ENCODE measurements at places on chromosomes 13 and 19.

DNA sequence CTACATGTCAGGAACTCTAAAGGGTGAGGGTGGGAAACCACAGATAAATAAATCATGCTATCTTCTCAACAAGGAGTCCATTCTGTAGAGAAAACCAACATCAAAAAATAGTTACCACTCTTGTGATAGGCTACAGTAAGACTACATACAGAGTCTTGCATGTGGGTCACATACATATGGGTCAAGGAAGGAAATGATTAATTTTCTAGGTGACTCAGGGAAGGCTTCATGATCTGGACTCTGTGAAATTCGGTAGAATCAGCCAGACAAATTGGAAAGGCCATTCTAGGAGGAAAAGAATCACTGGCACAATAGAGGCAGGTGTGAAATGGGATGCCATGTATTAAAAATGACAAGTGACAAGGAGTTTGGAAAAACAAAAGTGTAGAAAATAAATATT is 638.9 kb downstream of the LIG4 start:
- no peak for DNase-seq

DNA sequence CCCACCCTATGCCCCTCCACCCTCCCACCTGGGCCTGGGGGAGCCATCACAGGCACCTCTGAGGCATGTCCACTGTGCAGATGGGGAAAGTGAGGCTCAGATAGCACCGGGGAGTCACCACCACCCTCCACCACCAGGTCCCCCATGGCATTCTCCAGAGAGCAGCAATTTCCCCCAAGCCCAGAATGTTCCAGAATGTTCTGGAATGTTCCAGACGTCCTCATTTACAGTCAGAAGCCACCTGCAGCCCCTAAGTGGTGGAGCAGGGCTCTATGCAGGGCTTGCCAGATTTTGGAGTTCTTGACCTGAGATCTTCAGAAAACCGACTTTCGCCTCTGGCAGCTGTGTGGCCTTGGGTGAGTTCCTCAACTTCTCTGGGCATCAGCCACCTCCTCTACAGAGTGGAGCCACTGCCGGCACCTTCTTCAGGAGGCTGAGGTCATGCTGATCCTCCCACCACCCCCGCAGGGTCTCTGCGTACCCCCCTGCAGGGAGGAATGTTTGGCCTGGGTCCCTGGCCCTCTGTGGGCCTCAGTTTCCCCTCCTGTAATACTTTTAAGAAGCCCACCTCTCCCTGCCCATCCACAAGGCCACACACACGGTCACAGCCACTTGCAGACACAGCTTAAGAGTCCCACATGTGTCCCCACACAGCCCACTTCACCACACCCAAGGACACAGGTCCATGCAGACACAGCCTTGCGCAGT is 6.2 kb downstream of the FUT5 start:
- no peak for DNase-seq

GRCh38 chr13:78598116-78598781 is 5.1 kb downstream of the POU4F1 start:
- DNase-seq: no peak

GRCh38 chr13:24851546-24851945 is 87.6 kb downstream of the RNF17 start:
- DNase-seq: no peak

GRCh38 chr19:22517496-22518411 is 95.6 kb upstream of the ZNF98 start:
- DNase-seq: no peak

Data from CD4-positive, alpha-beta T cell treated with Interleukin-15 for 4 hours (primary cell).